Activated T-cell treated with anti-CD3 and anti-CD28 coated beads, Interleukin-2, amount 50 U/mL, for 24 hours (primary cell): ENCODE measurements at places on chromosomes 3 and 15.

DNA sequence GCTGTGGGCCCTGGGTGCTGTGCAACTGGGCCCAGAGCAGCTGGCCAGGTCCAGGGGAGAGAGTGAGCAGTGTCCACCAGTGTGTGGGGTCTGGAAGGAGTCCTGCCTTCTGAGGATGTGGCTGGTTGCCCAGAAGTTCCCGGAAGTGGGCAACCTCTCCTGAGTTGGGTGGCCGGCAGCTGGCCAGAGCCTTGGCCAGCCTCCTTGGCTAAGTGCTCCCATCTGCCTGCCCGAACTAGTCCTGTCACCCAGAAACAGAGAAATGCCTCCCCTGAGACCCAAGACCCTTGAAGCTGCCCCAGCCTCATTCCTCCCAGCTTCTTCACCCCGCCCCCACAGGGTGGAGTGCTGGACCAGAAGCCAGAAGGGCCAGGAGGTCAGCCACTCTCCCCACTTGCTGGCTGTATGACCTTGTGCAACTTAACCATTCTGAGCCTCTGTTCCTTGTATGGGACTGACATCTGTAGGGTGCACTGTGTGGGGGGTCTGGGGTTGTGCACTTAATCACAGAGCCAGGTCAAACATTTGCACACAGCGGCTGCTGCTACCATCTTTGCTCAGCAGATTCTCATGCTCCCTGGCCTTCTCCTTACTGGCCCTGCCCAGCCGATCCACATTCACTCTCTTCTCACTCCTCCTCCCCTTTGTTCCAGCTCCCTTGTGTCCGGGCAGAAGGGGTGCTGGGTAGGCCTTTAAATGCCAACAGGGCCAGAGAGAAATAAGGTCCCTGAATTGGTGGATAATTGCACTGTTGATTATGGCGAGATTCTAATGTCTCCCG lies 7.5 kb upstream of the ALAS1 start:
- no peak for DNase-seq

DNA sequence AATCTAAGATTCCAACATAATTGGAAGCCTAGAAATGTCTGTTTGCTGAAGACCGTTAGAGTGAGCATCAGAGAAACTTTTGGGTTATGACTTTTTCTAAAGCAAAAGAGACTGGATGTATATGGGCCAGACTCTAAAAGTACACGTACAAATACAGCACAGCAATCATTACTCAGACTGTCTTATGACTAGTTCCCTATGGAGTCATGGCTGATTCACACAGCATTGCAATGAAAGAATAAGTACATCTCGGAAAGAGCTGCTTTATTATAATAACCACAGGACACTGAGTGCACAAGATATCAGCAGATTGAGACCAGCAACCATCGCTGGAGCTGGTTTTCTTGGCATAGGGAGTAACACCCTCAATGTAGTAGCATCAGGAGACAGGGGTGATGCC lies 618.6 kb downstream of the NLGN1 start:
- DNase-seq = no peak

DNA sequence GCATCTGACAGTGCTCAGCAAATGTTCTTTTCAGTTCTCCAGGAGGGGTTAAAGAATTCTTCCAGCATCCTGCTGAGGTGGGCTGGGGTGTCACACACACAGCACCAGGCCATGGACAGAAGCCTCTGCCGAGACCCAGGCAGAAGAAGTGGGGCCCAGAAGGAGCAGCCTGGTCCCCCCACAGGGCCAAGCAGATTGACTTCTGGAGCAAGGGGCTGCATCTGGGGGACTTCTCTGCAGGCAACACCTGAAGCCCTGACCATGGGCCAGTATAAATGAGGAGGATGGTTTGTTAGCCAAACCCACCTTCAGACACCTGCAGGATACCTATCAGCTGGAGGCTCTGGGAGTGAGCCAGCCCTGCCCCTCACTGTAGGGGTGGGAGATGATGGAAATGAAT lies 16.2 kb upstream of the TMEM40 start:
- DNase-seq = no peak

DNA sequence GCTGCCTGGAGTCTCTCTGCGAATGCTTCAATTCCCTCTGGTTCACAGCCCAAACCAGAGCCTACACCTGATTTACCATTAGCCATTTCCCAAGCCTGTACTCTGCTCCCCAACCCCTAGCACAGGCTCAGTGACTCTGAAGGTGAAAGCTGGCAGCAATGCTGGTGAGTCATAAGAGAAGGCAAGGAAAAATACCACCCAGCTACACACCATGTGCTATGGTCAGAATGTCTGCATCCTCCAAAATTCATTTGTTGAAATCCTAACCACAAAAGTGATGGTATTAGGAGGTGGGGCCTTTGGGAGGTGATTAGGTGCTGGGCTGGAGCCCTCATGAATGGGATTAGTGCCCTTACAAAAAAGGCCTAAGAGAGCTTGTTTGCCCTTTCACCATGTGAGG lies 117.1 kb upstream of the TJP1 start:
- no peak for DNase-seq

GRCh38 chr15:68450192-68450591 lies 18.2 kb upstream of the ITGA11 start:
- no peak for DNase-seq

DNA sequence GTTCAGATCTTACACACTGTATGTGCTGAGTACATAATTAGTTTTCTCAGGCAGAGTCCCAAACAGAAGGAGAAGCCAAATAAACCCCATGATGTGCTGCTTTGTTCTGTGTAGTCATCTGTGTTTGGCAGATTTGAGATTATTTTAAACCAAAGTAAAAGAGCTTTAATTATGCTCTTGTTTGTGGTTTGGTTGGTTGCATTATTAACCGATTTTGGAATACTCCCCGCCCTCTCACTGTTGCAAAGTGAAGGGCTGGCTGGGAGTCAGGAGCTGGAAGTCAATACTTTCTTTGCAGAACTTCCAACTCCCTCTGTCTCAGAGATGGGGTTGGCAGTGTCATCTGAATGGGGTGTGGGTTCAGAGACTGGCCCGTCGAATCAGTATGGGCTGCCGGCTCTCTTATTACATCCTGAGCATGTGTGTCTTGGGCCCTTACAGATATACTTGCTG lies 34.4 kb downstream of the SLCO3A1 start:
- no peak for DNase-seq

DNA sequence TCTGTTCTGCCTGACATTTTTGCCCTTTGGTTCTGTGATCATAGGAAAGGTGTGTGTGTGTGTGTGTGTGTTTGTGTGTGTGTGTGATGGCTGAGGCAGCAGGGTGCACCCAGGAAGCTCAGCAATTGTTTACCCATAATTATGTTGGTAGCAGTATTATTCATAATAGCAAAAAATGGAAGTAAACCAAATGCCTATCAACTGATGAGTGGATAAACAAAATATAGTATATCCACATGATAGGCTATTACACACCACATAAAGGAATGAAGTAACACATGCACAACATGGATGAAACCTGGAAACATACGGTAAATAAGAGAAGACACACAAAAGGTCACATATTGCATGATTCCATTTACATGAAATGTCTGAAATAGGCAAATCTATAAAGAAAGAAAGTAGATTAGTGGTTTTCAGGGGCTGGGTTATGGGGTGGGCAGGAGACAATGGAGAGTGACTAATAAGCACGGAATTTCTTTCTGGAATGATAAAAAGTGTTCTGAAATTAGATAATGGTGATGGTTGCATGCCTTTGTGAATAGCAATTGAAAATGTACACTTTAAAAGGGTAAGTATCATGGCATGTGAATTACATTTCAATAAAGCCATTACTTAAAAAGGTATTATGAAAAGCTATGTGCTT lies 167.2 kb downstream of the POLR2M start:
- no peak for DNase-seq

- DNase-seq = no peak
Measured at GRCh38 chr15:64351265-64351664, 4.7 kb downstream of the CSNK1G1 start.

DNA sequence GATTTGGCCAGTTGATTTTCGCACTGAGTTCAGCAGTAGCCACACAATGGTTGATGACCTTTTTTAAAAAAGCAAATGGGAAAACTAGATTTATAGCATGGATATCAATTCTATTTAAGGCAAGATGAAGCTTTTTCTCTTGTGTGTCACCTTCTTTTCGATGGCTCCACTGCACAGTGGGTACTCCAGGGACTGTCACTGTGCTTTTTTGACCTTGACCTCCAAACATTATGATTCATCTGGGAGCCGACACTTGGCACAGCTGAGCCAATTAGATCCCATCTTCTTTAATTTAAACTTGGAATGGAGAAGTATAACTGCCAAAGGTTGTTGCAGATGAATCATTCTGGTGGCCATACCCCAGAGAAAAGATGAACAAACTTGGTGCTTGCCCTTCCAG lies 367.3 kb downstream of the EPHA6 start:
- no peak for DNase-seq
